ENCODE measurements at places on chromosomes 1 and 21.
A peak's percentile ranks its signal among the peaks of the same experiment; 100 is the strongest.

DNA sequence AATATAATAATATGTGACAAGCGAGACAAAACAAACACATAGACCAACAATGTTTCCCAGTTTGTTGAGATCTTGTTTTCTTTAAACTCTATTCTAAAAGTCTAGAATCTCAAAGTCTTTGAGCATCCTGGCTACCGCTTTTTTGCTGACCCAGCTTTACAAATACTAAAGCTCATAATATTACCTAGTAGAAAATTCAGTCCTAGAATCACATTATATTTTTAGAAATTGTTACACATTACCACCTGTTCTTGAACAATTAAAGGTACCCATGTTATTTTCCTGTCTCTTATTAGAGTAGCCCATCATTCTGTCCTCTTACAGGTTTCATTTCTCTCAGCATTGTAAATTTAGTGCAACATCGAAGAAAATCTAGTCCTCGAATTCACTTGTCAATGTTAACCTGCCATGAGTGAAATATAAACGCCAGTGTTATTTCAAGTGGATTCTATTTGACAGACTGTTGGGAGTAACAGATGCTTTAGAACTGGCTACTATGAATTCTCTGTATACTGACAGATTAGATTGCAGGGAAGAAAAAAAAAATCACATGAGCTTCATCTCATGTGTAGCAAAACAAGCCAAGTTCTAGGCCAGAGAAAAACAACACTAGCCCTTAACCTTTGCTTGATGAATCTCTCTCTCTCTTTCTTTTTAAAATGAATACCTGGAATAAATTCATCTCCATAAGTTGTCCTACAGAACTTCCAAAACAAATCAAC lies 851.2 kb upstream of the ADAMTS5 start:
- no peak for DNase-seq

- DNase-seq: no peak
These were observed 3.6 kb upstream of the OTUD3 start for GRCh38 chr1:19878637-19878985.

GRCh38 chr21:30081506-30081905 lies 85.1 kb downstream of the CLDN17 start:
- no peak for DNase-seq

GRCh38 chr1:231612393-231613089 lies 14.0 kb upstream of the DISC1 start:
- no peak for DNase-seq

DNA sequence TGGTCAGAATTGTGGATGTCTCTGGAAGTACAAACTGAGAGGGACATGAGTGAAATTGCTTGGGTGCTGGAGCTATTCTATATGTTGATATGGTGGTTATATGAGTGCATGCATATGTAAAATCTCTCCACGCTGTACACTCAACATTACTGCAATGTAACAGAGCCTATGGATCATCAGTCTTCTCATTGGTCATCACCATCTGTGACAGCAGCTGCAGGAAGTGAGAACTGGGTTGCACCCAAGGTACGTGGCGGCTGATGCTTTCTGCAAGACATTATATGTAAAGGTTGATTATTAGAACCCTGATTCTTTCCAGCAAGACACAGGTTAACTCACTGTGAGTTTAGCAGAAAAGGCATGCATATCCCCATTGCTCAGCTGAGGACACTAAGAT lies 387.1 kb downstream of the OMA1 start:
- DNase-seq: no peak

DNA sequence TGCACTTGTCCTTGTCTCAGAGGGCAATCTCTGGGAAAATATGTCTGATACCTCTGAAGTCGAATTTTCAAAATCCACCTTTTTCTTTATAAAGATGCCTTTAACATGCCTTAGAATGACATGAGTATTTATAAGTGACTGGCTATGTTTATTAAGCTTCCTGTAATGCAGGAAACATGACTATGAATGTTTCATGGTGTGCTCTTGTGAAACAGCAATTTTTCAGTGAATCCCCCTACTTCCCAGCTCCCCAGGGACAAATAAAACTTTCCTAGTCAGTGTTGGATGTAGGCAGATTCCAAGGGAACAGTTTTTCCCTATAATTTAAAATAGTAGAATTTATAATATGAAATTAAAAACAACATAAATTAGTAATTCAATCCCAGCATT lies 437.0 kb downstream of the LMO4 start:
- DNase-seq: no peak

GRCh38 chr1:5601516-5601915 lies 390.7 kb downstream of the NPHP4 start:
- DNase-seq: no peak

GRCh38 chr1:228161866-228162265 lies 3.7 kb upstream of the IBA57 start:
- no peak for DNase-seq

GRCh38 chr1:20202166-20202565 lies 15.8 kb upstream of the PLA2G2C start:
- no peak for DNase-seq

- no peak for DNase-seq
These were observed 14.1 kb upstream of the DPT start for GRCh38 chr1:168742994-168743650.

DNA sequence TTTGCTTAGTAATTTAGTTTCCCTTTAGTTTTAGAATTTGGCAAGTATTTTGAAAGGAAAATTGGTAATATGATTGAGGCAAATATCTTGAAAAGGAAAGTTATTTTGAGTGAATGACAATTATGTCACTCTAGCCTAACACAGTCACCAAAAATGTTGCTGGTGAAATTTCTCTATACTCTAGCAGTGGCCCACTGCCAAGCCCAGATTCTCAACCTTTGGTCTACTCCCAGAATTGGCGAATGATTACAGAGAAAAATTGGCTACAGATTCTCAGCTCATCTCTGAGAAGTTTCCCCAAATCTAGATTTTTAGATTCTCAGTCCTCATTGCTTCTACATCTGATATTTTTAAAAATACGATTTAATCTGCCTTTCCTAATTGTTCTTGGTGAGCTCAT lies 84.9 kb downstream of the PIGK start:
- DNase-seq: no peak

DNA sequence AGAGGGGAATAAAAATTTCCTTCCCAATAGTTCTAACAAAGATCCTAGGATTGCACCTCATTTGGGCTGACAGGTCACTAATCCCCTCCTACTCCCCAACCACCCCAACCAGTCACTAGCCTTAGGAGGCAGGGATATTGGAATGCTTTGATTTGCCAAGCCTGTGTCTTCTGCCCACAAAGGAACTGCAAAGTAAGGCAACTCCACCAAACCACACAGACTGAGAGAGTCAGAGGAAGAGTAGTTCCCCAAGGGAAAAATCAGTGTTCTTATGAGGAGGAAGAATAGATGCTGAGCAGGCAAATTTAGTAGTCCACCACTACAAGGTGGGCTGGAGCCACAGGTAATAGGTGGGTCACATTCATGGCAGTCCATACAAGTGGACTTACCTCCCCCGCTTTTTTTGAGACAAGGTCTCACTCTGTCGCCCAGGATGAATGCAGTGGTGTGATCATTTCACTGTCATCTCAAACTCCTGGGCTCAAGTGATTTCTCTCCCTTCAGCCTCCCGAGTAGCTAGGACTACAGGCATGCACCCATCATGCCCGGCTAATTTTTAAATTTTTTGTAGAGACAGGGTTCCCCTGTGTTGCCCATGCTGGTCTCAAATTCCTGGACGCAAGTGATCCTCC lies 3.7 kb upstream of the TMEM39B start:
- no peak for DNase-seq

DNA sequence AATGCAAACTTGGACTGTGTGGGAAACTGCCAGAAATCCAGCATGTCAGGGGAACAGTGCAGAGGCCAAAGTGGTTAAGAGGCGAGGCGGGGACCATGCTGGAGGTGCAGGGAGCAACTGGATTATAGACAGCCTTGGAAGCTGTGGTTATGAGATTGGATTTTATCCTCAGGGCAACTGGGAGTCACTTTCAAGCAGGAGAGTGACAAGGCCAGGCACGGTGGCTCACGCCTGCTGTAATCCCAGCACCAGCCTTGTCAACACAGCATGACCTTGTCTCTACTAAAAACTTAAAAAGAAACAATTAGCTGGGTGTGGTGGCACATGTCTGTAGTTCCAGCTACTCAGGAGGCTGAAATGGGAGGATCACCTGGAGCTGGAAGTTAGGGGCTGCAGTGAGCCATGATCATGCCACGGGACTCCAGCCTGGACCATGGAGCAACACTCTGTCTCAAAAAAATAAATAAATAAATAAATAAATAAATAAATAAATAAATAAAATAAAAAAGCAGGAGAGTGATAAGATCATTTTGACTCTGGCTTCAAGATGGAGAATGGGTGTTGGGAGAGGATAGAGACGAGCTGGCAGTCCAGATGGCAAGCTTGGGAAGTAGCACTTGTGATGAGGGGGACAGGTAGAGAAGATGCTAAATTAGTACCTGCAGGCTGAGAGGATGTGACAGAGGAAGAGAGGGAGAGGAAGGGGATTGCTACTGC lies 3.5 kb downstream of the HAPLN2 start:
- DNase-seq: no peak

- no peak for DNase-seq
These were observed 104.4 kb upstream of the DPT start for GRCh38 chr1:168833362-168833761.

- DNase-seq: no peak
These were observed 93.5 kb downstream of the SIK1 start for GRCh38 chr21:43333298-43334062.

GRCh38 chr1:64470665-64471217 lies 812 bp downstream of the CACHD1 start:
- DNase-seq: no peak

GRCh38 chr21:39502631-39503030 lies 50.9 kb downstream of the SH3BGR start:
- DNase-seq: no peak

- DNase-seq: peak; percentile 37
These were observed 25.2 kb downstream of the FHAD1 start for GRCh38 chr1:15272009-15272781.

GRCh38 chr1:21536218-21536617 lies 27.0 kb downstream of the ALPL start:
- no peak for DNase-seq

DNA sequence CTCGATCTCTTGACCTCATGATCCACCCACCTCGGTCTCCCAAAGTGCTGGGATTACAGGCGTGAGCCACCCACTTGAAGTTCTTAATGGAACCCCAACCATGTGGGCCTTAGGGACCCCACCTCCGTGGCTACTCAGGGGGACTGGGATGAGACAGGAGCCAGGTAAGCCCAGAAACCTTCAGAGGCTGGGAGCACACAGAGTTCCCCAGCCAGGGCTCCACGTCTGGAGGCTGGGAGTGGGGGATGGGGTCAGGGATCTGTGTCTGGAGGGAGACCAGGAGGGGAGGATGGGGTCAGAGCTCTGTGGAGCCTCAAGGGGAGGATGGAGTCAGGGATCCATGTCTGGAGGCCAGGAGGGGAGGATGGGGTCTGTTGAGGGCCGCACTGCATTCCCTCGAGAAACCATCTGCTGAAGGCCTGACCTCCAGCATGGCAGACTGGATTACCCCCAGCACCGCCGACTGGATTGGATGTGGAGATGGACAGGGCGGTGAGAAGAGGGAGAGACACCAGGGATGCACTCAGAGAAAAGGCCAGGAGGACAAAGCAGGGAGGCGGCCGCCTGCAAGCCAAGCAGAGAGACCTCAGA lies 2.1 kb upstream of the FTCD start:
- no peak for DNase-seq

- no peak for DNase-seq
These were observed 14.2 kb upstream of the HSD3B1 start for GRCh38 chr1:119492763-119493162.

DNA sequence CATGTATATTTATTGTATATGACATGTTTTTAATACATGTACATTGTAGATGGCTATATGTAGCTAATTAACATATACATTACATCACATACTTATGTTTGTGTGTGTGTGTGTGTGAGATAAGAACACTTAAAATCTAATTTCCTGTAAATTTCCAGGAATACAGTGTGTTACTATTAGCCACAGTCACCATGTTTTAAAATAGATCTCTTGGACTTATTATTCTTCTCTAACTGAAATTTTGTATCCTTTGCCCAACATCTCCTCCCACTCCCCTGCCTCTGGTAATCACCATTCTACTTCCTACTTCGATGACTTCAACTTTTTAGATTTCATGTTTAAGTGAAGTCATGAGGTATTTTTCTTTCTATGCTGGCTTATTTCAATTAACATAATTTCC lies 64.8 kb downstream of the FCRL5 start:
- DNase-seq: no peak

DNA sequence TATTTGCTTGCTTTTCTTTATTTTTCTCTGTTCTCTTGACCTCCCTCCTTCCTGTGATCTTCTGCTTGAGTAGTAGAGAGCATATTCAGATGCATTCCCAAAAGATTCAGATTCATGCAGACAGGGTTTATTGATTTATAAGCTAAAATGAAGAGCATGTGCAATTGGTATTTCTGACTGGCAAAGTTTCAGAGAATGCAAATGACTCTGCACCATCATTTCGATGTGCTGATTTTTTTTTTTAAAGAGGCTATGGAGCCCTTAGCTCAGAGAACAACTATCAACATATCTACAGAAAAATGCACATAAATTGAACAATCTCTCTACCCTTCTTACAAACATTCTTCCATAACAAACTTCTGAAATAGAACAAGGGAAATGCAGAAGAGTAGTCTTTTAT lies 312.0 kb downstream of the VAV3 start:
- no peak for DNase-seq

DNA sequence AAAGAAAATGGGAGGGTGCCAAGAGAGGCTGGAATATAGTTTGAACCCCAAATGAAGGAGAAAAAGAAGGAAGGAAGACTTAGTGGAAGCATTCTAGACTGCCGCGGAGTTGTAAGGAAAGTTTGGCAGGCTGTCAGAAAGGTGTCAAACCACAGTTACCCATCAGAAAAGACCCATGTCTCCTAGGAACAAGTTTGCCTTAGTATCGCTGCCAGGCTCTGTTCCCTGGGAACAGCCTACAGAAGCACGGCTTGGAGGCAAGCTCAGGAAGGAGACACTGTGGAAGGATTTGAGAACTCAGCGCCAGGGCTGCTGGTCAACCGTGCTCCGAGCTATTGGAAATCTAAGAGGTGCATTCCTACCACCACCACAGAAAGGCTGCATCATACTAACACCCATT lies 197.4 kb downstream of the RRAGC start:
- no peak for DNase-seq

- DNase-seq: no peak
These were observed 178.0 kb upstream of the IVNS1ABP start for GRCh38 chr1:185495007-185495406.

DNA sequence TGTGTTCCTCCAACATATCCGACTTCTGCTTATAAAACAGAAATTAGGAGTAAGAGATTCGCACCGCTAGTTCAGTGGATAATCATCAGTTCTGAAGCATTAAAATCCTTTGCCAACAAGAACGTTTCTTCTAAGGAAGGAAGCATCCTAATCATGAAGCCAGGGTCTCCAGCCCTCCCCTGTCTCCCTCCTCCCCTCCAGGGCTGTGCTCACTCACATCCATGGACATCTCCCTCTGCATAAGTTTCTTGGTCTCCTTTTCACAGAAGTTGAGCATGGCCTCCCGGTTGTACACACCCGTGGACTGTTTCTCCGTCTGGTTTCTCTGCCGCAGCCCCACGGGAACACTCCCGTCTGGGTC lies 505 bp downstream of the LMOD1 start:
- DNase-seq: no peak

All from NCI-H748 treated with DMSO at 0.1 percent for 48 hours (cell line).